ENCODE measurements at places on chromosomes 16 and 17.

DNA sequence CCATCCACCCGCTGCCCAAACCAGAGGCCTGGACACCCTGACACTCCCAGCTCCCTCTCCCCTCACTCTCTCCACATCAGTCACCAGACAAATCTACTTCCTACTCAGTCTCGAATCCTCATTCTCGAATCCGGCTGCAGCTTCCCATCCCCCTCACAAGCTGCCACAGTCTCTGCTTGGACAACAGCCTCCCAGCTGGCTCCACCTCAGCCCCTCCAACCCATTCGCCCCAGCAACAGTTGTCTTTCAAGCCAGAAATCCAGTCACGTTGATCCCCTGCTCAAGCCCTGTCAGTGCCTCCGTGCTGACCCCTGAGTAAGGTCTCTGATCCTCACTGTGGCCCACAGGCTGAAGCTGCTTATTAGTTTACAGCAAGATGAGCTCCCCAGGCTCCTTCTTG is 44.2 kb upstream of the MTSS2 start:
- no peak for DNase-seq

GRCh38 chr17:74203439-74204240 is at the start of gene RPL38:
RPL38 (plus strand) TSS chr17:74203678; CDS start chr17:74203956, 278 bp downstream.
- DNase-seq, result peak; percentile 98

- DNase-seq, result no peak
These were observed 21.5 kb downstream of the MBTD1 start for GRCh38 chr17:51238255-51238887.

- DNase-seq, result no peak
These were observed 786 bp upstream of the CACNA1G start for GRCh38 chr17:50559674-50560184.

GRCh38 chr16:25063102-25063501 is 47.9 kb upstream of the ARHGAP17 start:
- no peak for DNase-seq

DNA sequence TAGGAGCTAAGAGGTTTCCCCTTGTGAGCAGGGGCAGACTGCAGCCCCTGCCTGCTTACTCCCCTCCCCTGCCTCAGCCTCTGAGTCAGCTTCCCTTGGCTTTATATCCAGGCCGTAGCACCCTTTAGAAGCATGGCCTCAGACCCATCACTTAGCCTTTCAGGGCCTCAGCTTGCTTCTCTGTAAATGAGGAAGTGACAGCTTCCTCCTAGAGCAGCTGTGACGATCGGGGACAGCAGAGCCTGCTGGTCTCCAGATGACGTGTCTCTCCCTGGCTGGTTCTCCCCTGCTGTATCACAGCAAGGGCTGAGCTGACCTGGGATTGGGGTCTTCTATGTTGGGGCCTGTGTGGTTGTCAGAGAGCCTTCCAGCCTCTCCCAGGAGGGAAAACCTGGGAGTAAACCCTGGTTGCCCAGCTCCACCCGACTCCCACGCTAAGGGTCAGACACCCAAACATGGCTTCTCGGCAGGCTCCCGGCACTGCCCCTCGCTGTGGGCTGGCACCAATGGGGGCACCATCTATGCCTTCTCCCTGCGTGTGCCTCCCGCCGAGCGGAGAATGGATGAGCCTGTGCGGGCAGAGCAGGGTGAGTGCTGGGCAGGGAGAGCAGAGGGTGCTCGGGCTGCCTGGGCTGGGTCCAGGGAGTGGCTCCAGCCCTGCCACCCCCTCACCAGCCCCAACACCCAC is 16.3 kb upstream of the MYO15B start:
- no peak for DNase-seq

DNA sequence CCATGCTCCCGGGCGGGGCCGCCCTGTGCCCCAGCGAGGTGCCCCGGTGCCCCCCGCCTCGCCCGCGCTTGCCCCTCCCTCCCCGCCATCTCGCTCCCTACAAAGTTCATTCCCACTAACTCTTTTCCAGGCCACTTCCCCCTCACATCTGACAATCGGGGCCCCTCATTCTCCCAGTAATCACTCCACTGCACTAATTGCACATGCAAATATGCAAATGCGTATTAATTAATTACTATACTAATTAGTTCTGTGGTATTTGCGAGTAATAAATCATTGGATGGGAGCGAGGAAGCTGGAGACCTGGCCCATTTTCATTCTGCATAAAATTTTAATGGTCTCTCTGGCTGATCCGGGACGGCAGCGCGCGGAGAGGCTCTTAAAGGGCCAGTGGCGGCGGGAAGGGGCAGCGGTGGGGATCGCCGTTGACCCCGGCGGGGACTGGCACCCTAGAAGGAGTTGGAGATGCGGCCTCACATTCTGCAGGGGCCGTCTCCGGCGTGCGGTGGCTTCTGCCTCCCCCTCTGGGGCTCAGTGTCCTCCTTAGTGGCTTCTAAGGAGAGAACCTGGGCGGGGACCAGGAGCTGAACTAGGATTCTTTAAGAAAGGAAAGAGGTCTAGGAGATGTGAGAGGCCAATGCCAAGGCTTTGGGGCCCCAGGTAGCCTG is 8.4 kb upstream of the PPP1R1B start:
- DNase-seq, result no peak

DNA sequence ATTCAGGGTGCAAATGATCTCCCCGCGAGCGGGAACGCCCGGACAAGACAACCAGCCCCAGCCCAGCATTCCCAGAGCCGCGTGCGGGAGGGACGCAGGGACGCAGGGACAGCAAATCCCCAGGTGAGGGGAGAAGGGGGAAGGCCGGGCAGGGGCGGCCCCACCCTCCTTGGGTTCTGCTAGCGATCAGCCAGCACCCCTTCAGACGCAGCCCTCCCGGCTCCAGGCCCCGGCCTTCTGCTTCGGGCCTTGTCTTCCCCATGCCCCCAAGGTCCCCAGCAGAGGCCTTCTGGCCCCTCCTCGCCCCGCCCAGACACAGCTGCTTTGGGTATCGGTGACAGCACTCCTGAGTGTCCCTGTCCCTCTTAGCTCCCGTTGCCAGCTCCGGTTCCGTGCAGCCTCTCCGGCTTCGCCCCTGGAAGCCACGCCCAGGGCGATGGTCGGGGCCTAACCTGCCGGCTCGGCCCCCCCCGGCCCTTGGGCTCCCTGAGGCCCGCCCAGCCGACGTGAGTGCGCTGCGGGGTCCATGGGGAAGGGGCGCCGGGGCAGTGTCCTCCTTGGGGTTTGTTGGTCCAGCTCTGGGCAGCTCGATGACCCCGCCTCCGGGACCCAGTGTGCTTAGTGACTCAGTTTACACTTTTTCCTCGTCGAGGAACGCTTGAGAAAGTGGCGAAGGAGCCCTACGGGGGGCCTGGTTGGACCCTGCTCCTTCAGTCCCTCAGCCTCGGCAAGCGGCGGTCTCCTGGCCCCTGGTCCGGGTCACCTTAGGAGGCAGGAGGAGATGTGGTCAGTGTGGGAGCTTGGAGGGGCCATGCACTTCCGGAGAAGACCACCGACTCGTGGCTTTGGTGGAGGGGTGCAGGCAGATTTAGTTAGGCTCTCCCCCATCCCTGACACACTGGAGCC is 50.5 kb upstream of the AMZ2 start:
- no peak for DNase-seq

- peak; percentile 76 for DNase-seq
These were observed 18.2 kb upstream of the RASL10B start for GRCh38 chr17:35713069-35713728.

GRCh38 chr17:35257208-35257659 is 14.4 kb downstream of the SLFN5 start:
- DNase-seq, result peak; percentile 83

- no peak for DNase-seq
These were observed 171.4 kb downstream of the COPRS start for GRCh38 chr17:31687505-31688126.

DNA sequence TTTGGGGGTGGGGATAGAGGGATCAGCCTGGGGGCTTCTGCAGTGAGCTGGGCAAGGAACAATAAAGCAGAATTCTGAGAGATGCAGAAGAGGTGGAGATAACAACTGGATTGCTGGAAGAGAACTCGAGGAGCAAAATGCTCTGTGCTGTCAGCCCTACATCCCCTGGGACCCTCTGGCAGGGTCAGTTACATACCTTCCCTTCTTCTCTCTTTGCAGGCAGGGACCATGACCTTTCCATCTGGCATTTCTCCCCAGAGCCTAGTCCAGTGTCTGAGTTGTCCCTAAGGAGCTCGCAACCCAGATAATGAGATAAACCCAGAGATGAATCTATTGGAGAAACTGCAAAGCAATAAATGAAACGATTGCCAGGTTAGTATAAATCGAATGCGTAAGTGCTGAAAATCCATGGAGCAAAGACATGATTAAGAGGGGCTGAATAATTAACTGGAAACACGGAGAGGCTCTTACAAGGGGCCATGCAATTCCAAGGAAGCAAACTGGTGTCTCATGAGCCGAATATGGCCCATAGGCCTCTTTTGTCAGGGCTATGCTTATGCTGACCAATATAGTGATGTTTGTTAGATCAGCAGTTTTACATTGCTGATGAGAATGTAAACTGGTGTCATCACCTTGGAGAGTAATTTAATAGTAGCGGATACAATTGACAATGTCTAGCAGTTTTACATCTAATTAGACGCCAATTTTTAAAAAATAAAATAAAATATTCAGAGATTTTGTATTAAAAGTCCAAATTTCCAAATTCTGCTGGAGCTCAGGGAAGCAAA is 129.4 kb upstream of the IRX5 start:
- DNase-seq, result no peak

DNA sequence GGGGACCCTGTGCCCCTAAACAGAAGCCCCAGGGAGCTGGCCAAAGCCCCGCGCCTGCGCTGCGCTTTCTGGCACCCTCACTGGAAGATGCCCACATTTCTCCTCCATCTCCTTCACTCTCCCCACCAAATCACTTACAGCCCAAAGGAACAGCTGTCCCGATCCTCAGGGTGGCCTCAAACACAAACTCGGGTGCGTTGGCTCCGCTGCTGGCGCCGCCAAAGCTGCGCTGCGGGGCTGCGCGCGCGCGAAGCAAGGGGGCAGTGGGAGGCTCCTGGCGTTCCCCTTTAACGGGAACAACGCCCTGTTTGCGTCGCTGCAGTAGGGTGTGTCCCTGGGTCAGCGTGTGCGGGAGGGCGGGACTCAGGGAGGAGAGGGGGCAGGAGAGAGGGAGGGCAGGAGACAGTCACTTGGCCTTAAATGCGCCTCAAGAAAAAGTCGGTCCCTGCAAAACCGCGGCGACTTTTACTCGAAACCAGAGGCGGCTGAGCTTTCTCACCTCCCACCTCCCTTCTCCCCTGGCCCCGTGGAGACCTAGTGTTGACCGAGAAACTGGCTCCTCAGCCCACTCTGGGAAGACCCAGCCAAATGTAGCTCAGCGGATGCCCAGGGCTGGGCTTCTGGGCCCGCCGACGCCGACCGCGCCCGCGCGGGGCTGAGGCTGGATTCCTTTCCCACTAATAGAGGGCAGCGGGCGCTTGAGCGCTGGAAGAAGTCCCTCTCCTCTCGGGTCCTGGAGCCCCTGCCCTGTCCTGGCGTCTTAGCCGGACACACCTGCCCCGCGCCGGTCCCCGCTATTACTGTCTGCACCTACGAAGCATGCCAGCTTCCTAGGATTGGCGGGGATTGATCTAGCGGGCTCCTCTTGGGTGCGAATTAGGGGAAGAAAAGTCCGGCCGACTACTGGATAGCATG is 2.6 kb downstream of the PMP22 start:
- DNase-seq, result peak; percentile 70

DNA sequence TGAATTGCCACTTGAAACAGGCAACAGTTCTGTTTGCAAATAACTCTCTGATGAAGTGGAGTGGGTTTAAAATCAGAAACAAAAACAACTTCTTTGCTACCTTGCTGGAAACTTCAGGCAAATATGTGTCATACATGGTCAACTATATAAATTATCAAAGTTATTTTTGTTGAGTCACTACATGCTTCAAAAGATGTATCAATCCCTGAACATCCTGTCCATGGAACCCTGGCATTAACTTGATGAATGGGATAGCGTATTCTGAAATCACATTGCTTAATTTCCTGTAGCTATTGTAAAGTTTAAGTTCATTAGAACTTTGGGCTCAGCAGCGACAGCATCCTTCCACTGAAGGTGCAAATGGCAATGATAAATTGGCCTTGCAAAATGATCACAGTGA is 213.6 kb upstream of the MAF start:
- DNase-seq, result no peak

- no peak for DNase-seq
These were observed 33.6 kb downstream of the SCPEP1 start for GRCh38 chr17:57011491-57012015.

- no peak for DNase-seq
These were observed 35.4 kb upstream of the RNF43 start for GRCh38 chr17:58452738-58453137.

GRCh38 chr16:29663807-29664090 is 702 bp downstream of the SPN start:
- no peak for DNase-seq

DNA sequence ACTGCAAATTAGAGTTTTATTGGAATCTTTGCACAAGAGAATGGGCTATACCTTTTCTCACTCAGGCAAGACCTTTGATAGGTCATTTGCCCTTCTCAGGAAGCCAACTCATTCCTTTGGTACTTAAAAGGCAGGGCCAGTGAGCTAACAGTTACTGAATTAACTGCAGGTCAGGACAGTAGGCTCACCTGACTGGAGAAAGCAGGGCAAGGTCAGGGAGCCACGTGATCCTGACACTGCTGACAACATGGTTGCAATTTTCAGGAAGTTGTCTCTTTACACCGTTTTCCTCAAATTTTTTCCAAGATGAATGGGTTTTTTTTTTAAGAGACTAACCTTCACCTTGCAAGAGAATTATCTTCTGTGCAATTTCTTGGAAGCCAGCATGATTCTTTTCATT is 21.1 kb downstream of the CPSF4L start:
- no peak for DNase-seq

GRCh38 chr17:13550291-13550690 is 51.4 kb downstream of the HS3ST3A1 start:
- no peak for DNase-seq

- no peak for DNase-seq
These were observed 227.4 kb downstream of the C16orf78 start for GRCh38 chr16:49600976-49601375.

- DNase-seq, result no peak
These were observed 126.4 kb upstream of the SMURF2 start for GRCh38 chr17:64788286-64789060.

DNA sequence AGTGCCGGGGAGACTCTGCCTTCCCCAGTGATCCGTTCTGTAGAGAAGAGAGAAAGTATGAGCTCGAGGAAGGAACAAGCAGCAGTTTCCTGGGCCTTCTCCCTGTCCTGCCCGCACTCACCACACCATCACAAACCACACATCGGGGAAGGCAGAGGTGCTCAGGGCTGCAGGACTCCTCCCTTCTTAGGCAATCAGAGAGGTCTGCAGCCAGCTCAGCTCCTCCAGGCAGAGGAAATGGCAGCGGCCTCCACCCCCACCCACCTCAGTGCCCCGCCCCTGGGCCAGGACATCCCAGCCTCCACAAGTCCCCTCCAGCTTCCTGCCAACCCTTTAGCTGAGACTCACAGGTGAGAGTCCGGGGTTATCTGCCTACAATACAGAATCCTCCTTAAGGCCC is 2.0 kb downstream of the ZNF319 start:
- no peak for DNase-seq

DNA sequence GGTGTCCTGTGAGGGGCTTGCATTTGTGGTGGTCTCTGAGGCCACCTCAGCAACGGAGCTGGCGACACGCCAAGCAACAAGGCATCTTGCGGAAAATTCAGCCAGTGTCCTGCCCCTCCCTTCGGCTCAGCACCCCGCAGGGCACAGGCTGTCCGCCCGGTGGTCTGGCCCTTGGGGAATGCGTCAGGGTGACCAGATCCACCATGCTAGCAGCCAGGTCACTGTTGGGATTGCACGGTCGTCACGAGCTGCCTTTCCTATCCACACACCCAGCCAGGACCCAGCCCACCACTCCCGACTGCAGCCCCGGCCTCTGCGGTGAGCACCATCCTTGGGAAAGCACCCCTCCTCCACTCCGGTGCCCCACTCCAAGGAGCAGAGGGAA is 221.2 kb downstream of the NTN1 start:
- DNase-seq, result no peak

GRCh38 chr17:38879878-38880665 is 10.2 kb downstream of the LASP1 start:
- DNase-seq, result peak; percentile 78
